C1 segment of cervical spinal cord (tissue), 14 donors: ENCODE measurements at places on chromosomes 7 and 10.

GRCh38 chr10:104339469-104340110, 1.3 kb upstream of the ITPRIP start:
- no peak for DNase-seq

GRCh38 chr7:11195502-11195901, 221.8 kb downstream of the PHF14 start:
- DNase-seq: no peak

DNA sequence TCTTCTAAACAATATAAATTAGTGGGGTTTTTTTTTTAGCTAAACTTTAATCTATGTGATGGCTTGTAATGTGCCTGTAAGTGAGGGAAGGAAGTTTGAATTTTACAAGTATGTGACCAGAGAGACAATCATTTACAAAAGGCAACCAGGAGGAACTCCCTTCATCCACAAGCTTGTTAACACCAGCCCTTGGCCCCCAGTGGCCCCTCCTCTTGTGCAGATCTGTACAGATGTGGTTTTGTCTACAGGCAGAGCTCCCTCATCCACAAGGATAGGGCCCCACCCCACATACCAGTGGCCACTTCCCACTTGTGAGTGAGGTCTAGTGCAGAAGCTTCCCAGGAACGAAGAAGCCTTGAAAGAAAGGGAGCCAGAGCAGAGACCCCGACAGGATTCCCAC, 234.1 kb upstream of the KMT2E start:
- DNase-seq: no peak

DNA sequence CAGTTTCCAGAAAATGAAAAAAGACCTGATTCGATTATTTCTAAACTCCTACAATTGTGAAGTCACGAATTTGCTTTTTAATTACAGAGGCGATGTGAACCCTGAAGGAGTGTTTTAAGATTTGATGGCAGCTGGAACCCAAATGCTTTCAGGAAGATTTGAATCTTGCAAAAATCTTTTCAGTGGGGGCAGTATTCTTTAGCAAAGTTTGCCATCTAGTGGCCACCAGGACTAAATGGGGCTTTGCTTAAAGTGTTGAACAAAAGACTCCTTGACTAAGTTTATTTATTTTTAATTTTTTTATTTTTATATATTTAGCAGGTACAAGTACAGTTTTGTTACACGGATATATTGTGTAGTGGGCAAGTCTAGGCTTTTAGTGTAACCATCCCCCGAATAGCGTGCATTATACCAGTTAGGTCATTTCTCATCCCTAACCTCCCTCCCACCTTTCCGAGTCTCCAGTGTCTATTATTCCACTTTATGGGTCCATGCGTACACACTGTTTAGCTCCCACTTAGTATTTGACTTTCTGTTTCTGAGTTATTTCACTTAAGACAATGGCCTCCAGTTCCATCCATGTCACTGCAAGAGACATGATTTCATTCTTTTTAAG, 98.8 kb downstream of the CACNB2 start:
- DNase-seq: no peak
